ENCODE measurements at places on chromosomes 6 and 20.

GRCh38 chr20:63409066-63409833, 48.1 kb upstream of the CHRNA4 start:
- no peak for DNase-seq

GRCh38 chr6:170032706-170033309, 258.1 kb downstream of the DLL1 start:
- DNase-seq: no peak

DNA sequence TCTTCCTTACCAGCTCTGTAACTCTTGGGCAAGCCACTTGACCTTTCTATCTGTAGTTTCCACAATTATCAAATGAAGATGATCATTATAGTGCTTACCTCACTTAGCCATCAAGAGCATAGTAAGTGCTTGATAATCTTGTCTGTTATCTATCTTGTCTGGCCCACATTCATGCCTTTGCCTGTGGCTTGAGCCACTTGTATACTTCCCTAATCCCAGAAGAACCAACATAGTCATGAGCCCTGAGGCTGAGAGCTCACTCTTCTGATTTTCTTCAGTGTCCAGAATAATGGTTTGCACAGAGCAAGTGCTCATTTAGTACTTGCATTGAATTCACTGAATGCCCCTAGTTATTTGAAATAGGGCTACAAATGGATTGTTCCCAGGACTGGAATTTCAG, 108.2 kb downstream of the SASH1 start:
- DNase-seq: no peak

DNA sequence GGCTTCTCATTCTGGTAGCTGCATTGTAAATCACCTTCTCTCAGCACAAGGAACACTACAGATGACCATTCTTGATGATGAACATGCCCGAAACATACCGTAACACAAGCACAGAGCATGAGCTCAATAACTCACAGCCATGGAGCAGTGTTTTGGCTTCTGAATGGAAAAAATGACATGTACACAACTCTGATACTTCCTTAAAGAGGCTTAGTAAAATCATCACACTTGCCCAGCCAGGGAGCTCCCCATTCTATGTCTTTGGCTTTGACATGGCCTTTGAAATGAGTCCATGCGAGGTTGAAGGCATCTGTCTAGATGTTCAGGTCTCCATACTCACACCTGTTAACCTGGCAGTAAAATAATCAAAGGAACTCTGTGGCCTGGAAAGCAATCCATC, 87.6 kb downstream of the MYB start:
- no peak for DNase-seq

- DNase-seq: no peak
Observed at GRCh38 chr6:110140650-110141049, 38.8 kb downstream of the WASF1 start.

Data from bone marrow (tissue), 2 donors.